NCI-H1417 (cell line): ENCODE measurements at places on chromosomes 12 and 14.
A peak's percentile ranks its signal among the peaks of the same experiment; 100 is the strongest.

- no peak for DNase-seq
These were observed 2.4 kb downstream of the GZMH start for GRCh38 chr14:24607081-24607480.

GRCh38 chr12:56629459-56630179 lies 507 bp downstream of the BAZ2A start:
- peak; percentile 67 for DNase-seq

GRCh38 chr14:58823312-58823711 lies 185.6 kb downstream of the DACT1 start:
- DNase-seq: peak; percentile 81

DNA sequence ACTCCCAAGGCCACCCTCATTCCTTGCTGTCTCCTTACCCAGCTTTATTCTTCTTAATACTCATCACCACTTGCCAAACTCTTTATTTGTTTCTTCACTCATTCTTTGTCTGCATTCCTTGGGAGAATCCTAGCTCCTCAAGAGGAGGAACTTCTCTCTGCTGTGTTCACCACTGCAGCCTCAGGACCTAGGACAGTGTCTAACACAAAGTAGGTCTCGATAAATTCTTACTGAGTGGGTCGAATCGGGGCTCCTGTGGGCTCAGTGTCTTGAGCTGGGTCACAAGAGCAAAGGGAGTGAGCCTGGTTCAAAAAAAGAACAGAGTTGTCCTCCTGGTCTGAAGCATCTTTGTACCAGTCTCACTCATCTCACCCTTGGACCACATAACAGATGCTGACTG lies 224.1 kb upstream of the TMEM132C start:
- DNase-seq: no peak

GRCh38 chr12:93706387-93706786 lies 29.2 kb downstream of the CRADD start:
- no peak for DNase-seq
